ENCODE measurements at places on chromosomes 7 and 10.

GRCh38 chr10:80552151-80552646, 14.5 kb downstream of the SH2D4B start:
- no peak for DNase-seq

- DNase-seq: no peak
Measured at GRCh38 chr10:28949005-28950004, 272.0 kb downstream of the BAMBI start.

DNA sequence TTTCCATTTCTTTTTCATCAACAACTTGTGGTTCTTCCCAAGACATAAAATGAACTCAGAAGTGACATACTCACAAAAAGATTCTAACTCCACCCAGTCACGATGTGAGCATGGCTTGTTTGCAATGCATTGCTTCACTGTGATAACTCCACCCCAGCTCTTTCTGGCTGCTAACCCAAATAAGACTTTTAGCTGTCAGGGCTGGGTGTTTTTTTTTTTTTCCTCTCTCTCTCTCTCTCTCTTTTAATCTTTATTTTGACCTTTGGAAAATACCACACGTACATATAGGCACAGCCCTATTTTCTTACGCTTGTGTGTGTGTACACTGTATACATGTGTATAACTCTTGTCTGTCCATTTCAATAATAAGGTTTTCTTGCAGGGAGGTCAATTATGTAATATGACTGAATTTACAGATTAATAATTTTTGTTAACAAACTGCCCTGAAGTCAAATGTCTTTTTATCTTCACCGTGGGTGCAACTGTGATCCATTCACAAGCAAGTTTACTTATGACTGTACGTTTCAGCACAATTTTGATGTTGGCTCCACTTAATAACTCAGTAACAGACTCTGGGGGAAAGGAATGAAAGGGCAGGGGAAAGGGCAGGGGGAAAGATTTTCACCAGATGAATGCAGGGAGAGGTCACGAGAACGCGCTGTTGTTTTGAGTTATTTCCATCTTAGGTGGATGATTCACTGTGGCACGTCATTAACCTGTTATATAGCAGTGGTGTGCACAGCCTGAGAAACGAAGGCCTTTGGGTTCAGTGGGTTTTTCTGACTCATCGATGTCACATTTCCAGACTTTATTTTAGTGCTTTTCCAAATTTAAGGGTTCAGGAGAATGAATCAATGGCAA, 49.1 kb downstream of the APBB1IP start:
- no peak for DNase-seq

- DNase-seq: no peak
Measured at GRCh38 chr10:12782537-12782936, 219.0 kb downstream of the CCDC3 start.

DNA sequence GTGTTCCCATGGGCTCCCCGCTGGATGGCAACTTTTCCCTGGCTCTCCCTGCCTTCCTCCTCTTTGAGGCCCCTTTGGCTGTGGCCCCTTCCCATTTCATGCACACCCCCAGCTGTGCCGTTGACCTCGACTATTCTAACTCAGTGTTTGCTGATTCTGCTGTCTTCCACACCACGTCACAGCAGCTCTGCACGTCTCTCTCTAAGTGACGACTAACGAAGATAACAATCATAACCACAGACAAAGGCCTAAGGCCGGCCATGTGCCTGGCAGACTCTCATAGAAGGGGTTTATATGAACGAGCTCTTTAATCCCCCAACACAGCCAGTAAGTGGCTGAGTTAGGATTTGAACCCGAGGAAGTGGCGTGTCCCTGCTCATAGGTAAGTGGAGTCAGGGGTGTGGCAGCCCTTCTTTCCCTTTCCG, 151.5 kb upstream of the SHH start:
- DNase-seq: no peak

- DNase-seq: no peak
Measured at GRCh38 chr10:107826171-107826570, 661.7 kb upstream of the SORCS1 start.

DNA sequence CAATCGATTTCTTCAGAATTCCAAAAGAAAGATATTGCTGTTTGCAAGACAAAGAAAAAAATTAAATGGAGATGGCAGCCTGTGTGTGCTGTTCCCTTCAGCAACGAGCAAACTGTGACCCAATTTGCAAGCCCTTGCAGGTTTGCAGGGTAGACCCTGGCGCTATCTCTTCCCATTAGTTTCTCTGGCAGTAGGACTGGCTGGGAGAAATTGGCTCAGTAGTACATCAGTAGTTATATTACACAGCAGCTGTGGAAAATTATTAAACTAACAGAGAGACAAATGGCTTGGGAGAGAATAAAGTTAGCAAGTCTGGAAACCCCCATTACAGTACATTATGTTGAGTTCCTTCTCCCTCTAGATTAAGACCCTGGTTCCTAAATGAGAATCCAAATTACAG, 116.4 kb upstream of the ITGB1 start:
- no peak for DNase-seq

DNA sequence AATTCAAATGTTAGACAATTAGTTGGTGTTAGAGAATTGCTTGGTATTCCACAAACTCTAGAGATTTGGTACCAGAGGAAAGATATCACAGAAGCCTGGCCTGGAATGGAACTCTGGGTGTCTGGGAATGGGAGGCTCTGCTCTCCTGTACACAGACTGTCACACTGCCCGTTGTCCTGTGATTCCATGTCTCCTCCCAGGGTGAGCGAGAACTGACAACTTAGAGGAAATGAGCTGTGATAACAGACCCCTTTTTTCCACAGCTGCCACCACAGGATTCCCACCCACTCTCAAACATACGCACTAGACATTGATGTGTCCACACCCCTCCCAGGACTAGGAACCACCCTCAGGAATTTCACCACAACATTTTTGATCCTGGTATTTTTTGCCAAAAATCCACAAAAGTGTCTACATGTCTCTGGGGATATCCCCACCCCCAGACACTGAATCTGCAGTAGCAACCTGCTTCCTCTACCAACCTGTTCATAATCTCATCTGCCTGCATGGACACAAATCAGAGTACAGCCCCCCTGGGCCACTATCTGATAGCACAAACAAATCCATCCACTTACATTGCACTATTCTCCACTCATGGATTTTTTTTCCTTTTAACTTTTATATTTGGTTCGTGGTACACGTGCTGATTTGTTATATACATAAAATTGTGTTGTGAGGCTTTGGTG, 4.7 kb downstream of the ZNF273 start:
- no peak for DNase-seq

DNA sequence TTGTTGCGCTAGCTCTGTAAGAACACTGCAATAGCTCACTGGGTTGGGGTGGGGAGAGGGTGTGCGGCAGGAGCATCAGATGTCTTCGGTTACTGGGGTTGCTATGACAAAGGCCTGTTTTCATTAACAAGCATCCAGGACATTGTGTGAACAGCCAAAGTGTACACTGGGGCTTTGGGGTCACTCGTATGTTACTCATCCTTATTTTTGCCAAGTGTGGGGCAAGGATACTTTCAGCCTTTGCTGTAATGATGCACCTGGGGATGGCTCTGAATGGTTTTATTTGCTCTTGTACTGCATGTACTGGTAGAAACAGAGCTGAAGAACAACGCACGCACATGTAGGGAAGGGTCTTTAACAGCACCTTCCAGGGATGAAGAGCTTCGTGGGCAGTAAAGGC, 73.0 kb upstream of the AFAP1L2 start:
- no peak for DNase-seq

GRCh38 chr10:30573721-30574431, 55.7 kb downstream of the LYZL2 start:
- no peak for DNase-seq

DNA sequence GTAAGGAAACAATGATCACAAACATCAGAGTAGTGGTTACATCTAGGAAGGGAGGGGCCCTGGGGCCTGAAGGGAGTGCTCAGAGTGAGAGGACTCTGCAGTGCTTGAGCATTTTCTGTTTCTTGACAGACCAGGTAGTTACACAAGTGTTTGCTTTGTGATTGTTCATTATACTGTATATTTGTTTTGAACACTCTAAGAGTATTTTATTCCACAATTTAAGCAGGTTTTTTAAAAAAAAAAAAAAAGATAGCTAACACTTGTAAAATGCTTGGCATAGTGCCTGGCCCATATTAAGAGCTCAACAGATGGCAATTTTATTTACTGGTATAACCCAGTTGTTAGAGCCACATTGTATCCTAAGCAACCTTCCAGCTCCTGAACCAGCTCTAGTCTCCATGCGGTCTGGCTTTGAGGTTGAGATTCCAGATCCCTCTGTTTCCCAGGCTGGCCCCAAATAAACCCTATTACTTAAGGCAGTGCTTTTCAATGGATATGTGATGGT, 20.1 kb upstream of the ATXN7L1 start:
- DNase-seq: peak; percentile 99

DNA sequence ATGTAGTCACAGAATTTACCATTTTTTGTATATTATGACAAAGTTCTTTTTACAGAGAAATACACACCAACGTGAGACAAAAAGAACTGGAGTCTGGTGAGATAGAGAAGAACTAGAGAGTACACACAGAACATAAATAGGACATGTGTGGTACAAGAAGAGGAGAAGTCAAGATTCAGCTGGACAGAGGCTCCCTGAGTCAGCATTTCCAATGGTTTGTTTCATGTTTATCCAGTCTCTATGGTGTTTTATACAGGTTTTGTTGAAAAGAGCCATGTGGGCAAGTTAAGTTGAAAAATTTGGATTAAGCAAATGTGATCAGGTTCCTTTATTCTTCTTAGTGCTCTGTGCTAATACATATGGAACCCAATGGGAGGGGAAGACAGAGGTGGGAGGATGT, 105.5 kb upstream of the AKR1E2 start:
- no peak for DNase-seq

DNA sequence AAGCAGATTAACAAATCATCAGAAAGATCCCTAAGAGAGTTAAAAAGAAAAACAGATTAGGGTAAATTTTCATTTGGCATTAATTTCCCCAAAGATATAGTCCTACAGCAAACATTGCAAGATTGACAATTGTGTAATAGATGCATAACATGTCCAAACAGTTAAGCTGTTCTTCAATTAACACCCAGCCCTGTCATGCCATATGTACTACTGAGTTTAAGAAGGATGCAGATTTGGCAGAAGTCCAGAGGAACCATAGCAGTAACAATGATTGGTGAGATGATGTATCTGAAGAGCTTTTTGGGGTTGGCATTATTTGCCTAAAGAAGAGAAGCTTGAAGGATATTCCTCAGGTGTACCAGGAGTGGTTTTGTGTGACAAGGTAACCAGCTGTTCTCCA, 287.6 kb downstream of the LRMDA start:
- peak; percentile 74 for DNase-seq

DNA sequence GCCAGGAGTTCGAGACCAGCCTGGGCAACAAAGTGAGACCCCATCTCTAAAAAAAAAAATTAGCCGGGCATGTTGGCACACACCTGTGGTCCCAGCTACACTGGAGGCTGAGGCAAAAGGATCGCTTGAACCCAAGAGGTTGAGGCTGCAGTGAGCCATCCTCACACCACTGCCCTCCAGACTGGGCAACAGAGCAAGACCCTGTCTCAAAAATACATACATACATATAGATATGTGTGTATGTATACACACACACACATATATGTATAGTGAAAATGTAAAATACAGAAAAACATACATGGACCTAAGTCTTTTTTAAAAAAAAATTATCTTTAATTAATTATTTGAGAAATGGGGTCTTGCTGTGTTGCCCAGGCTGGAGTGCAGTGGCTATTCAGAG, 5.5 kb downstream of the SMO start:
- no peak for DNase-seq

GRCh38 chr7:54931532-54931931, 87.3 kb upstream of the EGFR start:
- no peak for DNase-seq

DNA sequence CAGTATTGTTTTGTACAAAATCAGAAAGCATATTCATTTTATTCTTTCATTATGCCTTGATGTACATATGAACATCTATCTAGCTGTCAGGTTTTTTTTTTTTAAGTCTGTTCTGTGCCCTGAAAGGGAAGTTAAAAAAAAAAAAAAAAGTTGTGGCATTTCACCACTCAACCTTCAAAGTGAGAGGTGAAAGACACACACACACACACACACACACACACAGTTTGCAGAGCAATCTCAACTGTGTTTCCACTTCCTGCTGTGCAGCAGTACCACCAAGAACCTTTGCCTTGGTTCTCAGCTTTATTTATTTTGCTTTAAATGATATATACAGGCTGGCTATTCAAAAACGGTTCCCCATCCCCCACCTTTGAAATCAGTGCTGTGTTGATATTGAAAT, 955.6 kb downstream of the GATA3 start:
- DNase-seq: no peak

DNA sequence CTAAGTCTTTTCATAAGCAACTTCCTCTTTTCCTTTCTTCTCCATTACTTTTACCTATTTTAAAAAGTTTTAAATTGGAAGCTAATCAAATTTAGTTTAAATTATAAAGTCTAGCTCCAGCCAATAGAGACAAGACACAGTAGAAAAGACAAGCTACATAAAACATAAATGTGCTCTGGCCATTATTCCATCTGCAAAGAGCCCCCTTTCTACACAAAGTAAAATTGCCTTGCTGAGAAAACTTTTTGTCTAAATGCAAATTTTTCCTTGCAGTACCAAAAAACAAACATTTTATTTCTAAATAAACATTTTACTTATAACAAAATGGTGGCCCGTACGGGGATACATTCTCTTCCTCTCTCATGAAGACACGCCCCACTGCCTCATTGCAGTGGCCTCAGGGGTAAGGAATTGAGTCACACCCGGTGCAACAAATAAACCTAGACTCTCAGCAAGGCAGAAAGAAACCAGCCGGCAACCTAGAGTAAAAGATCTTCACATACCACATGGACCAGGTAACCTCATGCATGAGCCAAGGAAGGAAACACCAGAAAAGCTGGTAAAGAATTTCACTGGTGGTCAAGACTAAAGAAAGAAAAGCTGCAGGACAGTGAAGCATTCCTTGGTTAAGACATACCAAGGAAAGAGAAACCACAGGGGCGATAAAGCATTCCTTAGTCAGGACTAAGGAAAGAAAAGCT, 71.6 kb upstream of the ZNF746 start:
- DNase-seq: no peak

DNA sequence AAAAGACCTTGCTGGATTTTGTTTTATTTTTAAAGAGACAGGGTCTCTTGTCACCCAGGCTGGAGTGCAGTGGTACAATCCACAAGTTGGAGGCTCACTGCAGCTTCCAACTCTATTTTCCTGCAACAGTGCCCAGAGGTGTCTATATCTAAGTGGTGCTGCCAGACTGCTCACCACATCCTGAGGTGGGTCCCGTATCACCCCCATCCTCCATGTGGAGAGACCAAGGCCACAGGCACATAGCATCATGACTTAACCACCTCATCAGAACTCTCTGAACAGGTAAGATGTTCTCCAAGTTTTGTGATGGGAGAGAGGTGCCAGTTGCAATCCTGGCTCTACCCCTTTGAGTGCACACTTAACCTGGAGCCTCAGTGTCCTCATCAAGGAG, 98.2 kb downstream of the RNF216 start:
- DNase-seq: no peak

- no peak for DNase-seq
Measured at GRCh38 chr7:44153948-44154335, 12.8 kb upstream of the MYL7 start.

- DNase-seq: no peak
Measured at GRCh38 chr10:120342115-120342714, 114.8 kb upstream of the PLPP4 start.
